ENCODE measurements at places on chromosomes 4 and X.

DNA sequence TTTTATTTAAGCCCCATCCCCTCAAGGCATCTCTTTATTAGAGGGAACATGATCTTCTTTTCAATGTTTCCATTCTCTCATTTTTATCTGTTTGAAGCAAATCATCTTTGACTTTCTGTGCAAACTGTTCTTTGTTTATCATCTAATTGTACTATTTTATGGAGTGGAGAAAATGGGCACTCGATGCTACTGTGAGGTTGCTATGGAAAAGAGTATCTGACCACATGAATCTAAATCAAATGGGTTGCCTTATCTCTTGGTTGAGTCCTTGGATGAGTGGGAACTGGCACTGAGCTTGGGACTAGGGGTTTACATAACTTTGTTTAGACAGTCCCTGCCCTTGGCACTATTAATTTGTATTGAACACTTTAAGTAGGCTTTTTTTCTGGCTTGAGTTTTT is 9.1 kb downstream of the OCRL start:
- no peak for DNase-seq

GRCh38 chr4:73780834-73781233 is 40.5 kb downstream of the CXCL8 start:
- DNase-seq: no peak

GRCh38 chrX:110924871-110925270 is 129.3 kb upstream of the CHRDL1 start:
- no peak for DNase-seq

GRCh38 chr4:173076903-173077634 is 91.5 kb upstream of the GALNT7 start:
- DNase-seq: no peak

DNA sequence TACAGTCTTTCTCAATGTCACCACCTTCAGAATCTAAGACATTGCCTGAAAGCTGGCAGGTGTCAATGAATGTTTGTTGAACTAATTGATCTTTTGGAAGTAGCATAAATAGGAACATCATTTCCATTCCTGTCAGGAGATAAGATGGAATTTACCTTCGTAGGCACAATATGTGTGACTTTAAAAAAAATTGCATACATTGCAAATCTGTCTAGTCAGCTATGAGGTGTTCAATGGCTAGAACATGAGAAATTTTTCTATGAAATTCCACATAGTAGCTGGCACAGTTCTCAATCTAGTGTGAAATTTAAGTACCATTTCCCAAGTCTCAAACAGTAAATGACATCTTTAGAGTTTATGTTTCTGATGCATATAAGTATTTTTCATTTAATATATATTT is 10.3 kb downstream of the PAGE2 start:
- no peak for DNase-seq

- no peak for DNase-seq
Measured at GRCh38 chr4:6695660-6696610, 2.3 kb downstream of the S100P start.

DNA sequence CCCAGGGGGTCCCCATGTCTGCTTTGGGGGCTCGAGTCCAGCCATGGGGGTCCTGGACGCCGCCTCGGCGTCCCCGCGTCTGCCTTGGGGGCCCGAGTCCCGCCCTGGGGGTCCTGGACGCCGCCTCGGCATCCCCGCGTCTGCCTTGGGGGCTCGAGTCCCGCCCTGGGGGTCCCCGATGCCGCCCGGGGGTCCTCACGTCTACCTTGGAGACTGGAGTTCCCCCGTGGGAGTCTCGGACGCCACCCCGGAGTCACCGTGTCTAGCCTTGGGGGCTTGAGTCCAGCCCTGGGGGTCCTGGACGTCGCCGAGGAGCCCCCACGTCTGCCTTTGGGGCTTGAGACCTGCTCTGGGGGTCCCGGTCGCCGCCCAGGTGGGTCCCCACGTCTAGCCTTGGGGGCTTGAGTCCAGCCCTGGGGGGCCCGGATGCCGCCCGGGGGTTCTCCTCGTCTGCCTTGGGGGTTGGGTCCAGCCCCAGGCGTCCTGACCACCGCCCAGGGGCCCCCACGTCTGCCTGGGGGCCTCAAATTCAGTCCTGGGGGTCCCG is 1.1 kb upstream of the GTPBP6 start:
- DNase-seq: no peak

- DNase-seq: no peak
Measured at GRCh38 chr4:140343303-140343702, 30.1 kb upstream of the SCOC start.

DNA sequence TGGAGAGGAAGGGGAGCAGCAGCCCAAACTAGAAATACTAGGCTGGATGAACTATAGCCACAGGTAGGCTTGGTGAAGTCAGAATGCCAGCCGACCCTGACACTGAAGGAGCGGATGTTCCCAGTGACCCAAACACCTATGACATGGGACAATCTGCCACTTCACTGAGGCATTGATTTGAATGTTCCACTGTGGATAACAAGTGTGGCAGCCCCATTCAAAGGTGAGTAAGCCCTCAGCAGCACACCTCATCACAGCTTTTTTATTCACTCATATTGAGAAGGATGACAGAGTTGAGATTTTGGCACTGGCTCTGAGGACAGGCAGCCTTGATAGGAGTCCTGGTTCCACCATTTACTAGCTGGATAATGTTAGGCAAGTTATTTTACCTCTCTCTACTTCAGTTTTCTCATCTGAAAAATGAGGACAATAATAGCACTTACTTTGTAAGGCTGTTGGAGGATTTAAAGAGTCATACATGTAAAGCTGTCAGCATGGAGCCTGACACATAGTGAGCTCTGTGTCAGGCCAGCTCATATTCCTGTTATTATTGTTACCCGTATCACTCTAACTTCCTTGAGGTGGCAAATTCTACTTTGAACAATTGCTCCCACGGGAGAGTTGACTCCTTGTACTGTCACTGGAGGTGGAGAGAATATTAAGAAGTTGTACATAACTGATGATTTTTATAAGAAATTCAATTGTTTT is 114.6 kb downstream of the RASL11B start:
- no peak for DNase-seq

- DNase-seq: no peak
Measured at GRCh38 chr4:37615059-37615719, 71.0 kb downstream of the RELL1 start.

DNA sequence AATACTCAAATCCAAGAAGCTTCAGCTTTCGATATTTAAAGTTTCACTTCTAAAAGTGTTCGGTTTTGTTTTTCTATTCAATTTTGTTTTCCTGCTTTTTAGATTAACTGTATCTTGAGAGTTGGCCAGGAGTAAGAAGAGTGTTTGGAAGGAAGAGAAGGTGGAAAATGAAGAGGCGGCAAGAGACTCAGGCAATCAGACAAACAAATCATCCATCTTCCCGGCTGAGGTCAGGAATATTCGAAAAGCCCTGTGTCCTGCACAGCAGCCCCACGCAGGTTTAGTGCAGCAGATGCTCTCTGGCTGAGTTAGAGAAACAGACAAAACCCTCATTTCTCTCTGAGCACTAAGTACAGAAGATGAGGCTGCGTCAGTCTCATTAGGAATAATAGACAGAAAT is 330.3 kb upstream of the NOCT start:
- no peak for DNase-seq

- no peak for DNase-seq
Measured at GRCh38 chr4:143260750-143261149, 75.9 kb upstream of the GAB1 start.

- peak; percentile 46 for DNase-seq
Measured at GRCh38 chr4:140861359-140862176, 105.4 kb upstream of the TBC1D9 start.

DNA sequence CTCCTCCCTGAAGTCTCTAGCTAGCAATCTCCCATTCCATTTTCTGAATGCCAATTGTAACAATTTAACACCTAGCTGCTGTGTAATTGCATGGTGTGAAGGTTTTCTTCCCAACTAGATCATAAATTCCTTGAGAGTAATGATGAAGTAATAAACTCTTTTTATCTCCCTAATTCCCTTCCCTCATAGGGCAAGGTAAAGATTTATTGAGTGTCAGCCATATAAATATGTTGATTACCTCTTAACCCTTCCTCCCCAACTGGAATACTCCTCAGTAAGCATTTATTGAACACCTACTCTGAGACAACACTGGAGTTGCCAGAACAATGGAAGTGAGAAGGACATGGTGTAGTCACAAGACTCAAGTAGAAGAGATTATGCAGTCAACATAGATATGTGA is 112.7 kb downstream of the CLCN5 start:
- DNase-seq: no peak

- DNase-seq: no peak
Measured at GRCh38 chrX:128883650-128884049, 639.6 kb downstream of the SMARCA1 start.

- DNase-seq: no peak
Measured at GRCh38 chrX:129731228-129731627, 7.6 kb upstream of the XPNPEP2 start.

DNA sequence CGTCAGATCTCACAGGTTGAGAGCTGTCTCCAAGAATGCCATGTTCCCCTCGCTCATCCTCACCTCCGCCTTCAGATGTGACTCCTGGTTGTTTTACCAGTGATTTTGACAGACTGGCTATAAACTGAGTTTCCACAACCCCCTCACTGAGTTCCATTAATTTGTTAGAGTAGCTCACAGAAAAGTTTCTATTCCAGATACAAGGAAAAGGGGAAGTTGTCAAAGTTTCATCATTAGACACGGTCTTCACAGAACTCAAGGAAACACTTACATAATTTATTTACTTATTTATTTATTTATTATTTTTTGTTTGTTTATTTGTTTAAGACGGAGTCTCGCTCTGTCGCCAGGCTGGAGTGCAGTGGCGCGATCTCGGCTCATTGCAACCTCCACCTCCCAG is 55.7 kb upstream of the IQSEC2 start:
- DNase-seq: no peak

DNA sequence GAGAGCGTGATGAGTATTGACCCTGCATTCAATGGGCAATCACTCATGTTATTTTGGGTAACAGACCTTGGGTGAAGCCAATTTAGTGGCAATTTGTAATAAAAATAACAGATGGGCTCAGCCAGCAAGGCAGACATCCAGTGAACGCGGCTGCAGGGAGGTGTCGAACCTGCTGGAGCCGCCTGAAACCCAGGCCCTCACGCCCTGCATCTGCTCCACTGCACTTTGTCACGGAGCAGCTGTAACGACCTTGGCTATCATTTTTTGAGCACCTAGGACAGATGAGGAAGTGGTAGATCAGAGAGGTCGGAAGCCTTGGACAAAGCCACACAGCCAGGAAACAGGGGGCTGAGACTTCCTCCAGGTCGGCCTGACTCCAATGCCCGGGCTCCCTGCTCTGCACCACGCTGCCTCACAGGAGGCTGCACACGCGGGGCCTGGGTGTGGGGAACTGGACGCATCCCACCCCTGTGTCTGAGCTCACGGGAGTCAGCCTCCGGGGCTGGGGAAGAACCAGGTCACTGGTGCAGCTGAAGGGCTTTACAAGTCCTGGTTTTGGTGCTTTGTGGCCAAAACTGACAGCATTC is 19.4 kb downstream of the HMX1 start:
- DNase-seq: no peak

DNA sequence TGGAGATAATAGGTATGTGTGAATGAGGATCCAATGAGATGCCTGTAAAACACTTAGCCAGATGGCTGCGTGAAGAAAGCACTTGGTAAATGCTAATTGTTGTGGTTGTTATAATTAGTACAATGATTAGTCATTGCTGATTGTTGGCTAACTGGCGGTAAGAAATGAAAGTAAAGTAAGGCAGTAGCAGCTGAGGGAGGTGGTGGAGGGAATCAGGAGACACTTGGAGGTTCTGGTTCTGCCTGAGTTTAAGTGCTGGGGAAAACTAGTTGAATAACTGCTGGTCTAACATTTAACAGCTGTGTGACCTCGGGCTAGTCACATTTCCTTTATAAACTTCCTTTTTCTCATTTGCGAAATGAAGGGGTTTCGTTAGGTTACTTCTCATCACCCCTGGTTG is 30.9 kb downstream of the CD38 start:
- DNase-seq: peak; percentile 32

DNA sequence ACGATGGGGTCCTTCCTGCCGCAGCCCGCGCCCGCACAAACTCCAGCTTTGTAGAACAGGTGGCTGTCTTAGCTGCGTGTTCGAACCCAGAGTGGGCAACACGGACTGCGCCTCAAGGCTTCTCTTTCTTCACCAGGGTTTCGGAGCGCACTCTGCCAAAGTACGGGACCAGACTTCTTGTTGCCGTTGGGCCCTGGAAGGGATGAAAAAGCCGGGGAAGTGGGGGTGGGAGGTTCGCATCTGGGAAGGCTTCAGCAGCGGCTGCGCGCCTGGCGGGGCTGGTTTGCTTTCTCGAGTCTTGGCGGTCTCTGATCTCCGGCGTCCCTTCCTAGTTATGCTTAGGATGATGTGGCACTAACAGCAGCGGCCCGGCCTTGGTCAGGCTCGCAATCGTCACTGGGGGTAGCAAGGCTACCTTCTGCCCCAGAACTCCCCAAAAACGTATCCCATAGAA is 673 bp downstream of the PARM1 start:
- peak; percentile 23 for DNase-seq

DNA sequence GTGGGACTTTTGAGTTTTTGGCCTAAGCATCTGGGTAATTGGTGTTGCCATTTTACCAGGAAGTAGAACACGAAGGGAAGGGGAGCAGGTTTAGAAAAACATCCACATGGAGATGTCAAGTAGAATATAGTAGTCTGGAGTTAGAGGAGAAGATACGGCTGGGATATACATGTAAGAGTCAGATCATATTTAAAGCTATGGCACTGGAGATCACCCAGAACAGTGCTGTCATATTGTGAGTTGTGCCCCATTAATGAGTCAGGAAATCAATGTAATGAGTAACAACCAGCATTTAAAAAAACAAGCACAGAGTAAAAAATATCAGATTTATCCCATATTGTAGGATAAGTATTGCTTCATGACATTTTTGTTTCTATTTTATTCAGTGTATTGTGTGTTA is 4.2 kb downstream of the GSTCD start:
- no peak for DNase-seq

GRCh38 chrX:97294041-97294440 is 410.3 kb downstream of the RPA4 start:
- DNase-seq: no peak

GRCh38 chr4:173257732-173258717 is 76.1 kb downstream of the HMGB2 start:
- peak; percentile 47 for DNase-seq

DNA sequence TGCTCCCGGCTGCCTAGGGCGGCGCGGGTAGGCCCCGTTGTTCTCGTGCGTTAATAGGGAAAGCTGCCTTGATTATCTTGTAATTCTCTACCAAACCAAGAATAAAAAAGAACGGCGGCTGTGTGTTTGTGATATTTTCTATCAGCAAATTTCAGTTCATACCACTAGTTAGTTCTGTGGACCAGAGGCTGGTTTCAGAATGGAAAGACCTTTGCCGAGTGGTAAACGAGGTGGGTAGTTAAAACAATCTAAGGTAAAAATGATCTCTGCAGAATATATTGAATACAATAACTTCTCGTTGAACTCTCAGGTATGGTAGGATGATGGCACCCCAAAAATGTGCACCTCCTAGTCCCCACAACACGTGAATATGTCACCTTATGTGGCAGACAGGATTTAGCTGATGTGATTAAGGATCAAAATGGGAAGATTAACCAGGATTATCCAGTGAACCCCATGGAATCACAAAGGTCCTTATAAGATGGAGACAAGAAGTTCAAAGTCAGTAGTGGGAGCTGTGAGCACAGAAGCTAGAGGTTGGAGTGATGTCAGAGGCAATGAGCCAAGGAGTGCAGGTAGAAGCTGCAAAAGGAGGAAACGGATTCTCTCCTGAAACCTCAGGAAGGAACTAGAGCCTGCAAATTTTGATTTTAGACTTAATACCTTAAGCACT is 574 bp upstream of the CFAP97 start:
- peak; percentile 41 for DNase-seq

GRCh38 chr4:184938871-184939270 is 79.4 kb upstream of the HELT start:
- no peak for DNase-seq

Data from GM20000 (cell line).